ENCODE measurements at places on chromosomes 4 and X.

DNA sequence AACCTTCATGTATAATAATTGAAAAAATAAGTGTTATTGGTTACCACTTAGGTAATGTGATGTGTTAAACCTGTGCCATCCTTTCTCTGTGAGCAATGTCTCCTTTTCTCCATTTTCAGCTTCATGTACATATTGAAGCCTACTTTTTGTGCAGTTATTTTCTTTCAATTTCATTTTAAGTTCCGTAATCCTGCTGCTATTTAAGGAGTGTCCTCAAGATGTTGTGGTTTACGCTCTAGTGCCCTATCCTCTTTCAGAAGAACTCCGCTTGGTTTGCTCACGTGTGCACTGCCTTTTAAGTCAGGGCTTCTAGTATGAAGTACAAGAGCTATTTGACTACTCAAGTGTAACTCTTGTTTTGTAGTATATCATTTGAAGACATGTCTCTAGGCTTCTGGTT, 2253.2 kb upstream of the TENM3 start:
- DNase-seq = no peak

DNA sequence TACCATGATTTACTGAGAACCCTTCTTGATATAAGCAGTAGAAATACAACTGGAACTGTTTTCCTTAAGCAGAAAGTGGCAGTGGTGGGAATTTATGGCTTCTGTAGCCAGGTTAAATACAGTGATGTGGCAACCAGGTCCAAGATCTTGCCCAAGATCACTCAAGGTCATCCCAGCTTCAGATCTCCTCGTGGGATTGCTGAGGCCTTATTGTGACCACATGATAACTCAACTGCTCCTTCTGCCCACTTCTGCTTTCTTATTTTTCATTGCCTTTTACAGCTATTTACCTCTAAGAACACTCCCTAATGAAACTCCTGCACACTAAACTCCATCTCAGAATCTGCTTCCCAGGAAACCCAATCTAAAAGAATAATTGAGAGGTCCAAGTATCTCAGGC, 12.4 kb upstream of the CYBB start:
- no peak for DNase-seq

- DNase-seq = peak; percentile 46
These were observed 3.5 kb downstream of the EPGN start for GRCh38 chr4:74311696-74312313.

- DNase-seq = peak; percentile 4
These were observed 115.4 kb downstream of the EFNB1 start for GRCh38 chrX:68944211-68944610.

GRCh38 chr4:15653864-15654592, 1.1 kb downstream of the FBXL5 start:
- no peak for DNase-seq

Data from mucosa of gallbladder (tissue), 1 donor.